ENCODE measurements at places on chromosomes 2 and 18.

GRCh38 chr2:40220177-40220925 is 231.5 kb downstream of the SLC8A1 start:
- no peak for DNase-seq

- DNase-seq = no peak
Observed at GRCh38 chr2:43790147-43790546, 16.3 kb downstream of the DYNC2LI1 start.

GRCh38 chr2:240934701-240935102 is 28.6 kb downstream of the CROCC2 start:
- no peak for DNase-seq

- no peak for DNase-seq
Observed at GRCh38 chr2:44944102-44944951, 2.8 kb downstream of the SIX3 start.

DNA sequence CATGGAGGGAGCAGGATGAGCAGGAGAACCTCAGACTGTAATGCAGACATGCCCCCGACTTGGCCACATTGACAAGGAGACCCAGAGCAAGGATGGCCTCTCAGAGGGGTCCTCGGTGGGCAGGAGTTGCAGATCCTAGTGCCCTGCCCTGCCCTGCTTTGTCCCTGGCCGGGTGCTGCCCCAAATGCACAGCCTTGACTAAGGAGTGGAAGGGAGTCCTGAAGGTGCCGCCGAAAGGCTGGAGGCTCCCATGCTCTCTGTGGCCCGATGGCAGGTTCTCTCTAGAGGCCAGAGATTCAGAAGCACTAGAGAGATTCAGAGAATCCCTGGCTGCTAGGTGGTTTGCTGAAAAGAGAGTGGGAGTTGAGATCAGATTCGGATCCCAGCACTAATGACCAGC is 64.4 kb downstream of the MARCO start:
- no peak for DNase-seq

DNA sequence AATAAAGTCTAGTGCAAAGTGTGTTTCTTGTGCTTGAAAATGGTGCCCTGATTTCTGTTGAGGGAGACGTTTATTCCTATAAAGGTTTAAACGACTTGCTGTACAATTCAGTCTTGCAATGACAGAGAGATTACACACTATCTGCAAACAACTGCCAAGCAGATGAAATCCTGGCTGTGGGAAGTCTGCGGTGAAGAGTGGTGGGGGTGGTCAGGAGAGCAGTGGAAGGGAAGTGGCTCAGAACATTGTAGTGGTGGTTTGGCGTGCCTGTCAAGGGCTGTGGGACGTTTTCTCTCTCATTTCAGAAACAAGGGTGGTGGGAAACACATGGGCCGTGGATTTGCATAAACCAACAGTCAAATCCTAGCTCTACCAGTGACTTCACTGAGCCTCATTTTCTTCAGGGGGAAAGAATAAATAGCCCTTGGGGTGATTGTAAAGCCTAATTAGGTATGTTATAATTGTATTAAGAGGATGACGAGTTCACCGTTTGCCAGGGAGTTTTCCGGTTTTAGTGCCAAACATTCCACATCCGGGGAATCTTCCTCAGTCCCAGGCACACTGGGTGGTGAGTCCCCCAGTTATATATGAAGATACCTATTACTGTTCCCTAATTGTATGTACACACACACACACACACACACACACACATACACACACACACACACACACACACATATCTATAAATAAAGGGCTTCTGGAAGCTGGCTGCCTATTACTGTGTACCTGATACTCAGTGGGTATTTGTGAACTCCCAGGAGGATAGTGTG is 115.0 kb downstream of the SPTBN1 start:
- DNase-seq = no peak

DNA sequence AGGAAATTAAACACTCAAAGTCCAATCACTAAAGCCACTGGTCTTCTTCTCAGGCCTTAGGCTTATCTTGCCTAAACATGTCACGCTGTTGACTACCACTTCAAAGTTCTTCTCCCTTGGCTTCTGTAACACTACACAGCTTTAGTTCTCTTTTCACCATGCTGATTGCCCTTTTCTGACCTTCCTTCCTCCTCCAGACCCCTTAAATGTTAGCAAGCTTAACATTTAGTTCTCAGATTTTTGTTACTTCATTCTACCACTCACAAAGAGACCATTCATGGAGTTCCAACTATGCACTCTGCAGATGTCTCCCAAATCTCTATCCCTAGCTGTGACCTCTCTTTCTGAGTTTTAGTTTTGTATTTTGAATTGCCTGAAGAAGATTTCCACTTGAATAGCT is 64.4 kb downstream of the TTC21B start:
- no peak for DNase-seq

- DNase-seq = no peak
Observed at GRCh38 chr2:104876606-104877570, 23.0 kb downstream of the POU3F3 start.
